ENCODE measurements at places on chromosomes 6 and 20.

DNA sequence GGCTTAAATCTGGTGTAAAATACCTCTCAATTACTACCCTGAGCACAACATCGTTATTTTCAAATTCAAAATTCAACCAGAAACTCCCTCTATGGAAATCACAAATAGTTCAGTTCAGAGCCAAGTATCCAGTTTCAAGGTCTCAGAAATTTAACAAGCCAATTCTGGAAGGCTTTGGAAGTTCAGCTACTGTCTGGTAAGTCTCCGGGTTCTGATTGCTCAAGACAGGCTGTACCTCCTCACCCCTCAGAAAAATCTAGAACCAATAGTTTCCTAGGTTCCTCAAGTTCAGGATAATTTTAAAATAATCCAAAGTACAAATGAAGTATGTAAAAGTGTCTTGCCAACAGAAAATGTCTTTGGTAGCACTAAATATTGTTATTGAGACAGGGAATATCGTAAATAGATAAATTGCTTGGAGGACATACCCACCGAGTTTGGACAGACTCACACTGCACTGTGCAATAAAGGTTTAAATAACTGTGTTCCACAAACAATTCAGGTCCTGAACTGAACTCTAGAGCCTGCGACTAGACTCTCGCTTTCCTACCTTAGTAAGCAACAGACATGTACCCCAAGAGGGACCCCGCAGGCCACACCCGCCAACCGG is 729 bp downstream of the ATG5 start:
- DNase-seq: no peak

- DNase-seq: no peak
Measured at GRCh38 chr6:33008944-33009861, at the start of gene HLA-DOA. Gene HLA-DOA, minus strand, starts transcription at chr6:33009591.

- no peak for DNase-seq
Measured at GRCh38 chr6:122681705-122682104, 71.5 kb downstream of the PKIB start.

- DNase-seq: peak; percentile 95
Measured at GRCh38 chr6:63537201-63537958, 34.9 kb upstream of the LOC128125822 start.

DNA sequence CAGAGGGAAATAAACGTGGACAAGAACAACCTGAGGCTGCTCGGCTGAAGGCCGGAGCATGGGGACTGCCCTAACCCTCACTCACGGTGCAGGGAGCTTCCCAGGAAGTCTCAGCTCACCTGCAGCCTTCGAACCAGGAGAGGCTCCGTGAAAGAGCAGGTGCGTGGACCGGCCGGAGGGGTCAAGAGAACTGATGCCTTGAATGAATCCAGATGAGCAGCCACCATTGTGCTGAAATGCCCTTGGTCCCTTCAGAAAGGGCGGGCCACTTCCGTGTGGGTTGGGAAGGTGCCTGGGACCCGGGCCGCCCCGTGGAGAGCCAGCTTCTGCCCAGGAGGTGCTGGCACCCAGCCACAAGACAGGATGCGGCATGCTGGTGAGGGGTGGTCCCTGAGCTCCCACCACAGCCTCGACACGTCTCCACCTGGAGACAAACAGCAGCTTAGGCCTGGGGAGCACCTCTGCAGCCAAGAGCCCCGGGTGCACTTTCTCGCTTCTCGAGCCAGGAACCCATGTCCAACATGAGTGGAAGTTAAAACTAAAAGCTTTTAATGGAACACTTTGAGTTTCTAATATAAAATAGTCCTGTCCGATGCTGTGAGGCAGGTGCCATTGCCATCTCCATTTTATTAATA is 83.5 kb downstream of the TTLL2 start:
- no peak for DNase-seq

DNA sequence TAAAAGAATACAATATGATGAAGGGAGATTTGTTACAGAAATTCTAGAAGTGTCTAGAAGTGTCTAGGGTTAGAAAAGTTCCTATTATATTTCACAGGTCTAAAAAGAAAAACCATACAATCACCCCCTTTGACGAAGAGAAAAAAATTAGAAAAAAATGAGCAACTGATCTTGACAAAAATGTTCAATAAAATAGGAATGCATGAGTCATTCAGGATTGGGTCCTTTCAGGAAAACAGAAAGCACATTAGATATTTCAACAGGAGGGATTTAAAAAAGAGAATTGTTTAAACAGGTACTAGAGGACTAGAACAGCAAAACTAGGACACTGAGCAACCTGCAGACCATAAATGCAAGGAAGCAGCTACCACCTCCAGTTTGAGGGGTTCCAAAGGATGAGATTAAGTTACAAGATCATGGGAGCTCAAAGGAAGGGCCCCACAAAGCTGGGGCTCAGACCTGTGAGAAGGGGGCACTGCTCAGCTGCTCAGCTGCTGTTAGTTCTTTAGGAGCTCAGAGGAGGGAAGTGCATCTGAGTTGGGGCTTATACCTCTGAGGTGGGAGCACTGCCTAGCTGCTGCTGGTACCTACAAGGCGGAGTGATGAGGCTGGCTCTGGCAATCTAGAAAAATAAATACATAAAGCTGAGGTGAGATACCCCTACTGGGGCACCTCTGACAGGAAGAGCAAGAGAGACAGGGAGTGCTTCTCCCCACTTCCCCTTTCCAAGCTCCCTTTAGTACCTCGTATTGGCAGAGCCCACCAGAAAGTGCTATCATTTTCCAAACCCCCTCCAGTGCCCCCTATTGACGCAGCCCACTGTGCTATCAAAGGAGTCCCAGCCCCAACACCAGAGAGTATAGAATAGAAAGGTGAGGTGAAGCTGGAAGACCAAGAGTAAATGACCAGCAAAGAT is 27.1 kb upstream of the BEND6 start:
- DNase-seq: no peak

Measured in PC-9 (cell line).